Neuronal stem cell (in vitro differentiated cells): ENCODE measurements at places on chromosomes 2 and 18.

DNA sequence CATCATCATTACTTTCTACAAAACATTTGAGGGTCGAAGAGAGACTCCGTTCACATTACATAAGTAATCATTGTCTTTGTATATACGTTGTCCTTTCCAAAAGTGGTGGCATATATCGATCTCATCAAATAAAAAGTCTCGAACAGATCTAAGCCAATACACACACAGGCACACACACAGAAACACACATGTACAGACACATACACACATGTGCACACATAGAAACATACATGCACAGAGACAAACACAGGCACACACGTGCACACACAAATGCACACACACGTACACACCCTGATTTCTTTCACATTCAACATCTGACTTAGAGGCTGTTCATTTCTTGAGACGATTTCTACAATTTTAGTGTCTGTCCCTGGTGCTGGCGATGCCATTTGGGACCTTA, 17.5 kb upstream of the ALKAL2 start:
- peaks cover 15% of the 10 kb centered on the region for H3K4me1 ChIP-seq
- H3K4me3 ChIP-seq, result no peak overlapping the region
- no peak overlapping the region for H3K27ac ChIP-seq

DNA sequence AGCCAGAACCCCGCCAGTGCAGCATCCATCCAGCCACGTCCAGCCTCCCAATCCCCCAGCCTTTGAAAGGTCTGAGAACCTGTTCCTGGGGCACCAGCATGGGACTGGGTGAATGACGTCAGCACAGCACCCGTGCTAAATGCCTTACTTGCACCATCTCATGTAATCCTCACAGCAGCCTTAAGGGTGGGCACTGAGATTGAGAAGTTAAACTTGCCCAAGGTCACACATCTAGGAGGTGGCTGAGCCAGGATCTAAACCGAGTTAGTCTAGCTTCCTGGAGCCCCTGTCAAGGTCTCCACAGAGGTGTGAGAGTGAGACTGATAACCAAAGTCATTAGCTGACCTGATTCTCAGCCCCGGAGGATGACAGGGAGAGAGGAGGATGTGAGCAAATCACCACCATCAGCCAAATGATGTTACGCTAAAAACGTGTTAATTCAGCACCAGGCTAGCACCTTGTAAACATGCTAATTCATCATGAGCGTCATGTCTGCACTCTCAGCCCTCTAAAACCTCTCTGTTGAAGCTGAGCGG, 4.6 kb downstream of the CD8A start:
- H3K36me3 ChIP-seq, result no peaks in the 10 kb centered on the region
- peaks cover 5% of the 10 kb centered on the region for H3K4me1 ChIP-seq
- H3K4me3 ChIP-seq, result no peak overlapping the region
- peaks cover 84% of the 10 kb centered on the region for H3K27me3 ChIP-seq

DNA sequence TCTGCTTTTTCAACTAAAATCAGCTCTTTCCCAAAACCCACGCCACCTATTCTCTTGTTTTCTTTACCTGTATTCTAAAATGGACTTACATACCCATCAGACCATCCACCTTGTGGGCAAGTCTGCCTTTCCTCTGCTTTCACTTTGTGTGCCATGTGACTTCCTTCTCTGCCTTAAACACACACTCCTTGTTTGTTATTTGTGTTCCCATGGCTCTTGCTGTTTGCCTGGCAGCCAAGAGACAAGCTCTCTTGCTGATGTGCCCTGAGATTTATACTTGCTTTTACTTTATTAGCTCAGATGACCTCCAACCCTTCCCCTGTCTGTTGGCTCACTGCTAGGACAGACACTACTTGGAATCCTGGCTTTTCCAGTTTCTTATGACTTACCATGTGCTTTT, 309.7 kb upstream of the LRRTM4 start:
- no peak for DNase-seq
- no peak overlapping the region for H3K4me3 ChIP-seq

GRCh38 chr2:71550801-71551630, 97.7 kb downstream of the DYSF start:
- H3K4me3 ChIP-seq, result no peak overlapping the region
- no peak overlapping the region for H3K27ac ChIP-seq
- H3K4me1 ChIP-seq, result no peaks in the 10 kb centered on the region

DNA sequence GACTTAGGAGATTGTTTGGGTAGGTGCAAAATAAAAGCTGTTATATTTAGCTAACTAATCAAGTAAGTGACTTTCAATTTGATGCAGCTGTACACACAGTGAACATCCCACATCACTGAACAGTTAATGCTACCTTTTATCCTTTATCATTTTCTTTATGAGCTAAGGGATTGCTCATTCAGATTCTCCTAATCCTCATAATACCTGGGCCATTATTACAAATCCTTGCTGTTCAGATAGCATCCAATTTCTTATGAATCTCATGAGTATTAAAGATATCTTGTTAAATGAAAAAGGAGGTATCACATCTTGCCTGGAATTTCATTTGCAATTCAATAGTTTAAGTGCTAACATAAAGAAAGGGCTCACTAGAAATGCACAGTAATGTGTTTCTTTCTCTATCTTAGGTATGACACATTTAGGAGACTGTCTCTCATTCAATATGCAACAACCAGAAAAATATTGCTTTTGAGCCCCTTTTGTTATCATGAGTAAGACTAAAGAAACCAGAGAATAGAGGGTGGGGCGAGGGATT, 918.5 kb downstream of the CBLN2 start:
- no peaks in the 10 kb centered on the region for H3K4me1 ChIP-seq
- H3K36me3 ChIP-seq, result no peaks in the 10 kb centered on the region
- no peak overlapping the region for H3K27ac ChIP-seq
- H3K27me3 ChIP-seq, result no peaks in the 10 kb centered on the region

DNA sequence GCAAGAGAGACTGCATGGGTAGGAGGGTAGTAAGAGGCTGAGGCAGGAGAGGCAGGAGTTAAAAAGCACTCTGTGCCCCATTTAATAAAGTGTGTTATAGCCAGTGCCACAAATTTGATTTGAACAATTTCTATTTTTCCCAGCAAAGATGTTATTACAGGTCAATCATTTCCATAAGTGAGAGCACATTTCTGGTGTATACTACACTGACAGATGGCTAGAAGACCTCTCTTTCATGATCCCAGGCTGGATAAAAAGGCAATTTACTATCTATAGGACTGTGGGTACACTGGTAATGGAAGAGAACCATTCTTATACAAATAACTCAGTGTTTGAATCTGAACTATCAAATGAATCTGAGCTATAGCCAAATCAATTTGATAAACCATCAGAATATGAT, 176.2 kb downstream of the FSHR start:
- no peaks in the 10 kb centered on the region for H3K27me3 ChIP-seq
- no peak overlapping the region for H3K27ac ChIP-seq
- no peaks in the 10 kb centered on the region for H3K4me1 ChIP-seq
- no peak for DNase-seq
- no peak overlapping the region for H3K4me3 ChIP-seq
- no peaks in the 10 kb centered on the region for H3K36me3 ChIP-seq

- H3K27ac ChIP-seq, result no peak overlapping the region
- H3K4me3 ChIP-seq, result no peak overlapping the region
- H3K27me3 ChIP-seq, result peaks cover 2% of the 10 kb centered on the region
- H3K4me1 ChIP-seq, result peaks cover 5% of the 10 kb centered on the region
- H3K36me3 ChIP-seq, result no peaks in the 10 kb centered on the region
Measured at GRCh38 chr2:492178-492577, 185.0 kb downstream of the TMEM18 start.

DNA sequence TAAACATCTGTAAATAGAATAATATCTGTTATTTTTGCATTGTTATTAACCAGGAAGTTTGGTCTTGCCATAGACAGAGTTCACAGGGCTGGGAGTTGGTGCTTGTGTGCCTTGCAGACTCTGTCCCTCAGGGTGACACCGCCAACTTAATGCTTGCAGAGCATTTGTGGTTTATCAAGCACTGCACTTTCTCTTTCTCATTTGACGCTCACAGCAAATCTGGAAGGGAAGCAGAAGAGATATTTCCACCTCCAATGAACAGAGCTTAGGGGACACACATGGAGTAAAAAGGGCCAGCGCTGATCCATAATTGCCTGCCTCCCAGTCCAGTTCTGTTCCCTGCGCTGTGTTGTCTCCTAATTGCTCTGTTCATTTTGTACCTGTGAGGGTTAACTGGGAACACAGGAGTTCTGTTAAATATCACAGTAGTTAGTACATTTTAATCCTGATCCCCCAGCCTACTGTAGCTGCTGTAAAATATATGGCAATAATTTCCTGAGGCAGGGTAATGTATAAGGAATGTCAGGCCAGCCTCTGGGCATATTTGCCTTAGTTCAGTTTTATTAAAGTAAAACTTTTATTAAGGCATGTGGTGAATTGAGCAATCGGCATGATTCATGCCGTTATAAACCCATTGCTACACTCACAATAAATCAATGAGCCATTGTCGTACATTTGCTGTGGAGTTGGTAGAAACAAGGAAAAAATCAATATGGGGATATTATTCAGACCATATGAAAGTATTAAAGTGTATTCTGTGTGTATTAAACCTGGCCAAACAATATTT, 182.5 kb upstream of the OSR1 start:
- peaks cover 6% of the 10 kb centered on the region for H3K4me1 ChIP-seq
- no peaks in the 10 kb centered on the region for H3K36me3 ChIP-seq
- H3K27ac ChIP-seq, result no peak overlapping the region
- no peaks in the 10 kb centered on the region for H3K27me3 ChIP-seq
- no peak for DNase-seq

GRCh38 chr2:23401427-23402204, 16.6 kb downstream of the KLHL29 start:
- peaks cover 1% of the 10 kb centered on the region for H3K4me1 ChIP-seq
- H3K27ac ChIP-seq, result no peak overlapping the region
- H3K27me3 ChIP-seq, result no peaks in the 10 kb centered on the region

- H3K27ac ChIP-seq, result no peak overlapping the region
- no peaks in the 10 kb centered on the region for H3K4me1 ChIP-seq
Measured at GRCh38 chr2:68178432-68178831, 20.7 kb downstream of the PNO1 start.

- H3K4me1 ChIP-seq, result peaks cover 8% of the 10 kb centered on the region
- peak; percentile 63 for DNase-seq
- no peak overlapping the region for H3K27ac ChIP-seq
- H3K36me3 ChIP-seq, result no peaks in the 10 kb centered on the region
Measured at GRCh38 chr2:42132966-42133641, 36.0 kb upstream of the EML4 start.

DNA sequence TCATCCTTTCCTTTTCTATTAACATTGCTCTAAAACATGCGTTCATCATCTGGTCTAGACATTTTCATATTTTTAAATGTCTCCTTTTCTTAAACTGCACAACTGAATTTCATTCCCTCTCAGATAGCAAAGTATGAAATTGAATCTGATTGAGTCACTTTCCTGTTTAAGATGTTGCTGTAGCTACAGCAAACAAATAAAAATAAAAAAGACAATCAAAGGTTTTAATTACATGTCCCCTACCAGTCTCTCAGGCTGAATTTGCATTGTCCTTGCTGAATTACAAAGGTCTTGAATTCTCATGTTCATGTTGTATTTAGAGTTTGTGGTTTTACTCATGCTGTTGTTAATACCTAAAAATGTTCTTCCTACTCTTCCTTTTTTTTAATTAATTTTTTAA, 537.9 kb upstream of the LRATD1 start:
- H3K27ac ChIP-seq, result no peak overlapping the region
- H3K4me3 ChIP-seq, result no peak overlapping the region
- no peaks in the 10 kb centered on the region for H3K36me3 ChIP-seq

GRCh38 chr2:160247296-160248035, 47.4 kb upstream of the ITGB6 start:
- H3K27me3 ChIP-seq, result no peaks in the 10 kb centered on the region
- no peak for DNase-seq
- no peak overlapping the region for H3K4me3 ChIP-seq
- no peaks in the 10 kb centered on the region for H3K4me1 ChIP-seq
- H3K27ac ChIP-seq, result no peak overlapping the region

DNA sequence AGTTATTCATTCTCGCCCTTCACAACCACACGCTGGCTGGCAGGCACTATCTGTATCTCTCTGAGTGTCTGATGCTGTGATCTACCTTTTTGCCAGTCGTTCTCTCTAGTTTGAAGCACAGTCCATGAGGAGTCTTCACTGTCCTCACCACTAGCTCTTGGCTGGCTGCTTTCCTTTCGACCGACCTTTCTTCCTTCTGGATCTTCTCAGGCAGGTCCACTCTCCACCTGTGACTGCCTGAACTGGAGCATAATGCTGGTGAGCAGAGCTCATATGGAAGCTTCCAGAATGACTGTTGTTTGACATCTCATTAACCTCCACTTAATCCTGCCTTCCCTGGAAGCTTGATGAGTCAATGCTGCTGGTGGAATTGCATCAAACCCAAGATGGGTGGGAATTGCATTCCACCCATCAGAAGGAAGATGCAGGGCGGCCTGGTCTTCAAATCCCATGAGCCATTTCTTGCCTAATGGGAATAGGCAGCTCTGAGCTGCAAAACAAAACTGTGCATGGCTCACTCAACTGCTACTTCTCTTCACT, 283.5 kb upstream of the HDAC4 start:
- H3K36me3 ChIP-seq, result no peaks in the 10 kb centered on the region
- peak overlapping the region; percentile 23 for H3K4me3 ChIP-seq
- DNase-seq, result no peak
- H3K4me1 ChIP-seq, result no peaks in the 10 kb centered on the region
- H3K27ac ChIP-seq, result no peak overlapping the region

DNA sequence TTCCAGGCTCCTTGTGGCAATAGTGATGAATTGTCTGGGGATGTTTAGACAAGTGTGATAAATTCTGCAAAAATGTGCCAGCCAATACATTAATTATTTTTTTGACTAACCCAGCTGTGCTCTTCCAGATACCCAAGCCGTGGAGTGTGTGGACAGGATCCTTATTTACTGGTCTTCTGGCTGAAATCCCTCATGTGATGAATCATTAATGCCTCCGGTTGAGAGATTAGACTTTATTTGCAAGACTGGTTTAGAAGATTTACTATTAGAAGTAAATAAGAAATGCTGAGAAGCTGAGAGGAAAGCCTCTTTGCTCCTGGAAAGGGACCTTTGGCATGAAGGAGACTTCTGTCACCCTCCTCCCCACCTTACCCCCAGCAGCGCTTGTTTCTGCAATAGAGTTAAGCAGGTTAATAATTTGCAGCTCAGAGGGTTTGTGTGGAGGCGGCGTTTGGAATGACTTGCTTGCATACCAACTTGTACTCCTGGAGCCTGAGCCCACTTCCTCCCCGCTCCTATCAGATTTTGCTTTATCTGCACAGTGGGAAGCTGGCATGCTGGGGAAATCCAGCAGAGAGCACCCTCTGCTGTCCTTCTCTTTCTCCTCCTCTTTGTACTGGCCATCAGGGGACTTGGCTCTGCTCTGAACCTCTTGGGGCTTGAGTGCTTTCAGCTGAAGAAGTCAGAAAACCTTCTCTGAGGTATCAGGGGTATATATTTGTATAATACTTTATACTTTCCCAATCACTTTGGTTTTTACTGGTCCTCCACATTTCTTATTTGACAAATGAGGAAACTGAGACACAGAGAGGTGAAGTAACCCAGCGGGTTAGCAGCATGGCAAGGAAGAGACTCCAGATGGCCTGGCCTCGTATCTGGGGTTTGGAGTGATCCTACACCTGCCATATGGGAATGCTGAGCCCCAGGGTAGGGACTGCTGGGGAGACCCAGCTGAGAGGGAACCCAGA, 16.3 kb downstream of the SLC3A1 start:
- no peak for DNase-seq
- H3K4me3 ChIP-seq, result no peak overlapping the region
- H3K27me3 ChIP-seq, result no peaks in the 10 kb centered on the region
- H3K4me1 ChIP-seq, result no peaks in the 10 kb centered on the region
